ENCODE measurements at places on chromosomes 1 and 21.

- no peak for DNase-seq
Observed at GRCh38 chr1:239237912-239238311, 148.5 kb upstream of the CHRM3 start.

GRCh38 chr1:67716800-67717199, 31.8 kb downstream of the GADD45A start:
- DNase-seq: no peak

DNA sequence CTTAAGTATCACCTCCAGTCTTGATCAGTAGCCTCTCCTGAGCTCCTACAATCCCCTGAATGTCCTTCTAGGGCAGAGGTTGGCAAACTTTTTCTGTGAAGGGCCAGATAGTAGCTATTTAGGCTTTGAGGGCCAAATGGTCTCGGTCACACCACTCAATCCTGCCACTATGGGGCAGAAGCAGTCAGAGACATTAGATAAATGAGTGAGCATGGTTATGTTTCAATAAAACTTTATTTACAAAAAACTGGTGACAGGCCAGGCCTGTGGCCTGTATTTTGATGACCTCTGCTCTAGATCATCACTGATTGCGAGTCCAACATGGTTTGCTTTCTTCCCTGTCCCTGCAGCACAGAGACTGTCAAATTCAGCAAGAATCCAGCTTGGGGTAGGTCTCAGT, 36.3 kb downstream of the LRP8 start:
- DNase-seq: no peak

- DNase-seq: no peak
Observed at GRCh38 chr1:163258181-163258580, 55.5 kb upstream of the RGS5 start.

- DNase-seq: peak; percentile 78
Observed at GRCh38 chr1:23394684-23395083, 25.0 kb upstream of the ZNF436 start.

DNA sequence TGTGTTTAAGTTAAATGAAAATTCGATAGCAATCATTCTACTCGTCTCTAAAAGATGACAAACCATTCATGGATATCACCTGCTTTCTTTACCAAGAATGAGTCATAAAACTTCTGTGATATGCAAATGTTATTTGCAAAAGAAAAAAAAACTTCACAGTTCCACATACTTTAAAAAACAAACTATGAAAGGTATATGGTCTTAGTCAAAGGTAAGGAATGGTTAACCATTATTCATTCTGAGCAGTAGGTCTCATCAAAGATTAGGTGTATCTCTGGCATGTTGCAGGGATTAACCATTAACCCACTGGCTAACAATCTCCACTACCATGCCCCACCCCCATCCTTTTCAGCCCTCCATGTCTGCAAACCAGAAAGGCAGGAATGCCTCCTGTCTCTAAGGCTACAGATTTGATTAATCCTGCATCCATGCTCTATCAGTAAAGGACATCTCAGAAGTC, 44.4 kb downstream of the PTPN14 start:
- DNase-seq: no peak

DNA sequence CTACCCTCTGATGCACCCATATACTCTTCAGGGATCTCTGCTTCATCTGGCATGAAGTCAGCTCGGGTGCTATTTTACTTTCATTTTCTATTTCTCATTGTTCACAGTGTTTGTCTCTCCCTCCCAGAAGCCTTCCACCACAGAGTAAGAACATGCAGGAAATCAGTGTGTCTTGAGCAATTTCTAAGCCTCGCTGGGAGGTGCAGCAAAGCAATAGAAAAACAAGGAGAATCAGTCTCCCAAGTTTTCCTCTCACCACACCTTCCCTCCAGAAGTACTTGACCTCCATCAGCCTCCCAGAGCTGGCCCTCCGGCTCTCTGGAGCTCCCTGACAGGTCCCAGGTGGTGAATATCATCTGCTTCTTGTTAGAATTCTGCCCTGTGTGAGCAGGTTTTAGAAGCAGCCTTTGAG, 594.7 kb upstream of the CAMK1G start:
- DNase-seq: peak; percentile 79

DNA sequence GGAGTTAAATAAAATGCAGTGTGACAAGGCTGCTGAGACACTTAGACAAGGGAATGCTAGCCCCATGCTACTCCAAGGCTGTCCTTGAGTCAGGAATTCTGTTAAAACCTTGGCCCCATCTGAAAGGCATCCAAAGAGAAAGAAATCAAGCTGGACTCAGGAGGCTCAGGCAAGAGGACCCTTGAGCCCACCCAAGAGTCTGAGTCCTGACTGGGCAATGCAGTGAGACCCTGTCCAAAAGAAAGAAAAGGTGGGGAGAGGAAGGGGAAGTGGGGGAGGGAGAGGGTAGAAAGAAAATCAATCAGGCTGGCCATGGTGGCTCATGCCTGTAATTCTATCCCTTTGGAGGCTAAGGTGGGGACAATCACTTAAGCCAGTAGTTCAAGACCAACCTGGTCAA, 26.7 kb downstream of the CLSTN1 start:
- DNase-seq: no peak

DNA sequence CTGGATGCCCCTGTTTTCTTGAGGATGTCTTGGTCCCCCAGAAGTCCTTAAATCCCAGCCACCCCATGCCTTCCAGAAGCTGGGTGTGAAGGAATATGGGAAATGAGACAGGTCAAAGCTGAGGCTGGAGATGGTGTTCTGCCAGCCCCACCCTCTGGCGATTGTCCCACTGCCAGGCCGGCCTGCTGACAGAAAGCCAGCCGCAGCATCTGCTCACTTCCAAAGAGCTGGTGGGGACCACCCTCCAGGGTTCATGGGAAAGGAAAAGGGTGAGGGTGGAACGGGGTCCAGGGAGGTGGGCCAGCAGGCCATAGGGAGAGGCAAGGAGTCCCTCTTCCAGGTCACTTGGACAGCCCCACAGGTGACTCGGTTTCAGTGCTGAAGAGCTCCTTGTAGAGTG, 1.9 kb upstream of the LINGO4 start:
- DNase-seq: no peak

DNA sequence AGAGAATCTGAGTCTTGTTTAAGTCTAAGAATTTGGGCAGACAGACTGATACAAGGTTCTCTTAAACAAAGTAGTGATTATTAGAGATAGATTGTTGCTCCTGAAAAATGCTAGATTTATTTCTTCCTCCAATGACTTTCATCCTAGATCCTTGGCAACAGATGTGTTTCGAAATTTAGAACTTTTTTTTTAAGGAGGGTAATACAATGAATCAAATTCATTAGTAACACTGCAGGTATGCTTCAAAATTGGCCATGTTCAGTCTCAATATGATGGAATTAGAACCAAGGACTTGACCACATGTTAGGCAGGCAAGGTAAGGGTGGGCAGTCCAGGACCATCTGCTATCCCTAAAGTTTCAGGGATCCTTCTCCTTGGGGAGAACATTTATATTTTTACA, 4.5 kb upstream of the LCE1F start:
- no peak for DNase-seq

- DNase-seq: no peak
Observed at GRCh38 chr1:41607808-41608207, 123.3 kb upstream of the EDN2 start.

- DNase-seq: peak; percentile 85
Observed at GRCh38 chr1:26126321-26127084, 14.9 kb downstream of the PDIK1L start.

Data from HT1080 (cell line).